ENCODE measurements at places on chromosomes 1 and 21.

DNA sequence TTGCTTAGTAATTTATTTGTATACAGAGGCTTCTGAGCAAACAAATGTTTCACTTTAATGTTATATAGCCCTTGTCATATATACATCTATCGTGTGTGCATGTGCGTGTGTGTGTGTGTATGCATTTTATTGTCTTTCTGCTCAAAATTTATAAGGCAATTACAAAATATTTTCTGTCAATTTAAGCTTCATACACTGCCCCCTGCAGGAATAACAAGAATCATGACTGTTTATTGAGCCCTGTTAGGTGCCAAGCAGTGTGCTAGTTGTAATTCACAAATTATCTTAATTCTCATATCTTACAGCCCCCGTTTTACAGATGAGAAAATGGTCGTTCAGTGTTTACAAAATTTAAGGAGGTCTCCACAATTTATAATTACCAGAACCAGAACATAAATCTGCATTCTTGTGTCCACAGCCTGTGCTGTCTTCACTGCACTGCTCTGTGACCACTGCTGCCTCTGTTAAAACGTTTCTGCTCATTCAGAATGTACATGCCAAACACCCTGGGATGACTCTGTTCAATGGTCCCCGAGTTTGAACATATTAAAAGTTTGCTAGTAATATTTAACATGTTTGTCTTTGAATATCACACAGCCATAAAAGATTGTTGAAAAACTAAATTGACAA is 181.3 kb downstream of the ATP6V1G3 start:
- DNase-seq: no peak

DNA sequence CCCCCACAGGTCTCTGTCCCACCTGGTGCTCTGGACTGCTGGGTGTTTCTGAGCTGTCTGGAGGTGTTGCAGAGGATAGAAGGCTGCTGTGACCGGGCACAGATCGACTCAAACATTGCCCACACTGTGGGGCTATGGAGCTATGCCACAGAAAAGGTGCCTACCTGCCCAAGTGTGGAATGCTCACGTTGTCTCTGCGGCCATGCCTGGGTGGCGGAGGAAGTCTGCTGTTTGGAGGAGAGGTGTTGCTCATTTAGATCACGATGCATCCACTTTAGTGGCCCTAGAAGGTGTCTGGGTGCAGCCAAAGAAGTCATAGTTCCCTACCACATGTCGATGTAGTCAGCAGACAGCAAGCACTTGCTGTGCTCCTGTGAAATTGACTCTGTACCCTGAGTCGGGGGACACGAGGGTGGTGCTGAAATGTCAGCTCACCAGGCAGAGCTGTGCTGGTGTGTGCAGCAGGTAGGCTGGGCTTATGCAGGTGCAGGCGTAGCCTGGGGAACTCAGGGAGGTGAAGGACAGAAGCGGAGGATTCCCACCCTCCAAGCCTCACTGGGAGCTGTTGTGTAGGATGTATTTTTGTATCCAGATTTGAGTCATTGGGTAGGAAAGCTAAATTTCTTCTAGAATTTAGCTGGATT is 32.8 kb upstream of the PWP2 start:
- no peak for DNase-seq

GRCh38 chr1:225441314-225442122 is 13.7 kb upstream of the LBR start:
- DNase-seq: no peak

GRCh38 chr1:53850082-53850673 is 12.1 kb upstream of the NDC1 start:
- DNase-seq: no peak
